Lower leg skin (tissue), 4 donors: ENCODE measurements at places on chromosomes 16 and 17. TPM values are rescaled to one million over a fixed set of nuclear protein-coding genes. Genes with fewer than 3 reads are reported as not detected.

Gene NRN1L
- total RNA-seq, result not detected

Gene WNT9B
- 0.75 TPM for total RNA-seq

Gene PCYT2
- 37.0 TPM for total RNA-seq

Gene OR4D1
- total RNA-seq, result not detected

Gene ZKSCAN2
- 0.76 TPM for total RNA-seq

Gene TMEM100
- 1.6 TPM for total RNA-seq

Gene TBC1D28
- not detected for total RNA-seq

Gene ALOXE3
- total RNA-seq, result 81.9 TPM

Gene KLHL10
- total RNA-seq, result not detected

Gene DHX58
- total RNA-seq, result 11.8 TPM

Gene APOBR
- total RNA-seq, result 0.88 TPM

Gene SDR42E1
- total RNA-seq, result 31.9 TPM

Gene RAC3
- total RNA-seq, result 11.4 TPM

Gene HP
- total RNA-seq, result not detected

Gene NHERF2
- 27.4 TPM for total RNA-seq

Gene CHP2
- total RNA-seq, result 120 TPM

Gene FADS6
- total RNA-seq, result 8.1 TPM

Gene NPIPB5
- total RNA-seq, result 113 TPM

Gene CCDC78
- total RNA-seq, result not detected

Gene SCARF1
- total RNA-seq, result 8.3 TPM

Gene KRT20
- not detected for total RNA-seq

Gene SNX20
- total RNA-seq, result 1.3 TPM

Gene HBA1
- total RNA-seq, result 314 TPM

Gene KIF1C
- total RNA-seq, result 140 TPM

Gene MYO15B
- total RNA-seq, result 36.9 TPM

Gene FA2H
- total RNA-seq, result 6.5 TPM

Gene GRAPL
- 1.2 TPM for total RNA-seq

Gene ATP2A1
- 0.26 TPM for total RNA-seq

Gene TBC1D3
- total RNA-seq, result not detected

Gene SHISA9
- total RNA-seq, result 0.52 TPM

Gene BRIP1
- 0.86 TPM for total RNA-seq

Gene DDX42
- 87.4 TPM for total RNA-seq

Gene PRM3
- total RNA-seq, result not detected

Gene CCNF
- 11.7 TPM for total RNA-seq

Gene AIPL1
- not detected for total RNA-seq

Gene LRRC59
- total RNA-seq, result 29.3 TPM

Gene SALL1
- total RNA-seq, result 0.08 TPM

Gene CORO7
- 18.4 TPM for total RNA-seq
